Activated gamma-delta T cell treated with Interleukin-2 at 50 U/mL for 16 hours (primary cell): ENCODE measurements at places on chromosomes 4 and X.
A peak's percentile ranks its signal among the peaks of the same experiment; 100 is the strongest.

GRCh38 chrX:69046996-69047490, 118.2 kb downstream of the PJA1 start:
- DNase-seq: no peak

DNA sequence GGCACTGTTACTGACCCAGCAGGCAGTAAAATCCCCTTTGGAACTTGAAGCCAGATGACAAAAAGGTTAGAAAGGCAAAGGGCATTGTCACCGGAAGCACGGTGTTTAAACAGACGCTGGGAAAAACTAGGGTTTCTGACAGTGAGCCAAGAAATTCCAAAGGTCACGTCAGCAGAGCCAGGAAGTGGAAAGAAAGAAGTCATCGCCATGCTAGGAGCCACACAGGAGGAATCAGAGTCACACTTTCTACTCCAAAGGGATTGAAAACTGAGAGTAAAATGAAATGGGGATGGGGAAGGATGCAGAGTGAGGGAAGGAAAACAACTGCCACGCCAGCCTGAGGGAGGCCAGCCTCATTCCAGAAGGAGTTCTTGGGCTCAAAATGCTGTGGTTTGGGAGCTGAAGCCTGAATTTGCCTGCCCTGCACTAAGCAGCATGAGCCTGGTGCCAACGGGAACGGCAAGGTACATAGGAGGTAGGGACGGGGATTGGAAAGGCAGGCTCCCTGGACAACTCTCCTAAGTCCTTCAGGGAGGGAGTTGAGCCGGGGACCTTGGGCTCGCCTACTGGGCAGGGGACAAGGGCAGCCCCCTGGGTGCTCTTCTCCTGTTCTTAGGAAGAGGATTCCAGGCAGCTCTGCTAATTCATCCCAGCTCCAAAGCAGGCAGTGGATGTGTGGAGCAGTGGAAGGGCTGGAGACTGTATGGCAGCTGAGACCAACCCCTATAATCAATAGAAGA, 66.8 kb downstream of the SOWAHB start:
- DNase-seq: no peak

GRCh38 chr4:168411318-168412150, 68.8 kb downstream of the DDX60L start:
- no peak for DNase-seq

- no peak for DNase-seq
These were observed 182.8 kb downstream of the LARP7 start for GRCh38 chr4:112819729-112820128.

DNA sequence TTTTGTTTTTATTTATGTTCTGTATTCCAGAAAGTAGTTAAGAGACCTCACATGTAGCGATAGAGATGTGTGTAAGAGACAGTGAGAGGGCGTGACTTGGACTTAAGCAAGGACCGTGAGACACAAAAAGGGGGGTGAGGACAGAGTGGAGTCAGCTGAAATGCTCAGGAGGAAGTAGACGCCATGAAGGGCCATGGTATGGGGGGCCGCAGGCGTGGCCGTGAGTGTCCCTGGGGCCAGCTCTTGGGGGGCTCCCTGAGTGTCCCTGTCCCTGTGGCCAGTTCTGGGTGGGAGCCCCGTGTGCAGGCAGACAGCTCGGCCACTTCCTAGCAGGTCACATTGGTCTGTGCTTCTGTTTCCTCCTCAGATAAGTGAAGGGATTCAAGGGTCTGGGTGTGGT, 23.0 kb upstream of the MSANTD1 start:
- no peak for DNase-seq

GRCh38 chr4:141371206-141371605, 150.5 kb downstream of the ZNF330 start:
- no peak for DNase-seq

GRCh38 chrX:78321809-78322208, 5.6 kb downstream of the CYSLTR1 start:
- DNase-seq: peak; percentile 48

- DNase-seq: peak; percentile 58
These were observed at the start of gene RBMX2 for GRCh38 chrX:130401415-130402207. TSS of gene RBMX2 (plus strand) at chrX:130401987. CDS start at chrX:130402033, 46 bp downstream.

GRCh38 chrX:155070038-155070437, 898 bp downstream of the CMC4 start:
- DNase-seq: no peak

DNA sequence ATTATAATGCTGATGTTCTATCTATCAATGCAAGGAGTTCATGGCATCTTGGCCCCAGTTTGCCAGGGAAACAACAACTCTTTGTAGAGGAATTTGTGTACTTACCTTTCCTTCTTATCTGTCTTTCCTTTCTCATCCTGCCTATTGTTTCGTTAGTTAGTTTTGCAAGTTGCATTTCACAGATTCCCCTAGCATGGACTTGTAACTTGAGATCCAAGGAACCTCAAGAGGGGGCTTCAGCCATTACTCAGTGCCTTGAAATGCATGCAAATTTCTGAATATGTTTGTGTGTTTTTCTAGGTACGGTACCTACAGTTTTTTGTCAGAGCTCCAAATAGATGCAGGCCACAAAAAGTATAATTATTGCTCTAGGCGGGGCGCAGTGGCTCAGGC, 203.6 kb downstream of the LDB2 start:
- no peak for DNase-seq

DNA sequence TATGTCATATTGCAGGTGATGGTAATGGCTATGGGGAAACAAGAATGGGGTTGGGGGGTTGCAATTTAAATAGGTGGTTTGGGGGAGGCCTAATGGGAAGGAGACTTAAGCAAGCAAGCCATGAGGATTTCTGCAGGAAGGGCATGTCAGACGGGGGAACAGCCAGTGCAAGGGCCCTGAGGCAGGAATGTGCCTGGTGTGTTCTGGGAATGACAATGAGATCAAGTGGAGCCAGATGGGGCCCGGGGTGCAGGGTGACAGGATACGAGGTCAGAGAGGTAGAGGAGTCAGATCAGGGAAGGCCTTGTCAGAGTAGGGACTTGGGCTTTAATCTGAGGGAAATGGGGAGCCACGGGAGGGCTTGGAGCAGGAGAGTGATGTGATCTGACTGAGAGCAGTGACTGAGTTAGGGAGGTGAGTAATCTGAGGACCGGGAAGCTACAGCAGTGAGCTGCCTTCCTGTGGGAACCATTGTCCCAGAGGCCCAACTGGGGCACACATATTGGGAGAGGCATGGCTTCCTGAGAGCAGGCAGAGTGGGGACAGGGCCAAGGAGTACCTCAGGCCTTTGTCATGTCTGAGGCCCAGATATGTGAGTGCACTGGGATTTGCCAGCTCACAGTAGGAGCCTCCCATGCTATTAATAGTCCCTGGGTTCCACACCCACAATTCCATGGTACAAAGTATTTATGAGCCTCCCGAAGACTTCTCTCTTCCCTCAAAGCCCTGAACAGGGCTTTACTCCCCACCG, 139.8 kb downstream of the BCOR start:
- DNase-seq: no peak

GRCh38 chr4:3487861-3488260, 24.8 kb downstream of the DOK7 start:
- DNase-seq: no peak

GRCh38 chrX:153708415-153708814, 15.8 kb downstream of the BCAP31 start:
- no peak for DNase-seq

DNA sequence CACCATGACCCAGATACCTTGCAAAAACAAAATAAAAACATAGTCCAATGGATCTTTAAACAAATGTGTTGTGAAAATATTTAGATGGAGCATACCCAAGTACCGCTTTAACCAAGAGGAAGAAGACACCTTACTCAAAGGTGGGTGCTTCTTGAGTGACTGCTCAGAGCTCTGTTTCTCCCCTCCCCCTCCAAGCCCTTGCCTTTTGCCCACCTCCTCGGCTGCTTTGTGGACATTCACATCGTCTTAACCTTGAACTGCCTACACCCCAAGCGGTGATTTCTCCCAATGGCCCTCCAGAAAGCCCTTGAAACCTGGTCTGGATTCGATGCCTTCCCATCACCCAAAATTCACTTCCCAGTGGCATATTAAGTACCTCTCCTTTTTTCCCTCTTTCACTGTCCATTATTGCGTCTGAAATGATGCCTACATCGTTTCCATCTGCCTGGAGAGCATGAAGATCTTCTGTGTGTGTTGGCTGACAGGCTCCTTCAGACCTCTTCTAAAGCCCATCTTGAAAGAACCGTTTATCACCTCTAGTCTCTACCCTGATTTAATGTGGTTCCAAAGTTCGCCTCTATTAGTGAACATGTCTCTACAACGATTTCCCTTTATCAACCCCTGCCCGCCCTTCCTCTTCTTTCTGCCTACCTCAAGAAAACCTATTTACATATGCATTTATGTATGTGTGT, 968 bp downstream of the GPRIN3 start:
- no peak for DNase-seq

GRCh38 chr4:175509320-175509719, 302.7 kb downstream of the GPM6A start:
- DNase-seq: no peak

DNA sequence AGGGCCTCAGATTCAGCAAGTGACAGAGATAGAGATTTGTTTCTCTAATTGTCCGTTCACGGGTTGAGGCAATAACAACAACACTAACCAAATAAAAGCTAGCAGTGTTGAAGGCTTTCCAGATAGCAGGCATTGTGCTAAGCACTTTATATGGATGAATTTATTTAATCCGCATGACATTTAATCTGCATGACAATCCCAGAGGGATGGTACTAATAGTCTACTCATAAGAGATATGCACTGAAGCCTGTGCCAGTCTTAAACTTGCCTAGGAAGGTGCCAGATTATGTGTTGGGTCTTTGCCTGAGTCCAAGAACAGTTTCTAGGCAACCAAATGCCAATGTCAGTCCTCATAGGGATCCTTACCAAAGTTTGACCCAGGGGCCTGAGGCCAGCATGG, 37.7 kb upstream of the FAT1 start:
- no peak for DNase-seq

GRCh38 chr4:7598939-7599790, 164.4 kb upstream of the PSAPL1 start:
- no peak for DNase-seq

GRCh38 chr4:78764498-78764961, 11.6 kb upstream of the BMP2K start:
- DNase-seq: no peak

DNA sequence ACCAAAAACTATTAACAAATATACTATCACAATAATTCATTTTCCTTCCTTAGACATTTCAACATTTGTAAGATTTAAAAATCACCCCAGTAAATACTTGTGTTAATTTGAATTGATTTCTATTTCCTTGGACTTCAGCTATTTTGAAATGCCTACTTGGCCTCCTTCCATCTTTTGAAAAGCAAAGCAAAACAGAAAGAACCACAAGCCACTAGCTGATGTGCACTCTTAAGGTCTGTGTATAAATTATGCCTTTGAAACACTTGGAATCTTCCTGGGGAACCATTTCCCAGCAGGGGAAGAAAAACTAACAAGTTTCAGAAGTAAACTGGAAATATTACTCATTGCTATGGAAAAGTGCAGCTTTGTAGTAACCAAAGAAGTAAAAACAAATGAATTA, 139.8 kb downstream of the CLCN4 start:
- DNase-seq: no peak

- DNase-seq: no peak
These were observed 18.3 kb upstream of the SNCA start for GRCh38 chr4:89855236-89855635.

- no peak for DNase-seq
These were observed 197.7 kb downstream of the GRID2 start for GRCh38 chr4:92501456-92501855.

DNA sequence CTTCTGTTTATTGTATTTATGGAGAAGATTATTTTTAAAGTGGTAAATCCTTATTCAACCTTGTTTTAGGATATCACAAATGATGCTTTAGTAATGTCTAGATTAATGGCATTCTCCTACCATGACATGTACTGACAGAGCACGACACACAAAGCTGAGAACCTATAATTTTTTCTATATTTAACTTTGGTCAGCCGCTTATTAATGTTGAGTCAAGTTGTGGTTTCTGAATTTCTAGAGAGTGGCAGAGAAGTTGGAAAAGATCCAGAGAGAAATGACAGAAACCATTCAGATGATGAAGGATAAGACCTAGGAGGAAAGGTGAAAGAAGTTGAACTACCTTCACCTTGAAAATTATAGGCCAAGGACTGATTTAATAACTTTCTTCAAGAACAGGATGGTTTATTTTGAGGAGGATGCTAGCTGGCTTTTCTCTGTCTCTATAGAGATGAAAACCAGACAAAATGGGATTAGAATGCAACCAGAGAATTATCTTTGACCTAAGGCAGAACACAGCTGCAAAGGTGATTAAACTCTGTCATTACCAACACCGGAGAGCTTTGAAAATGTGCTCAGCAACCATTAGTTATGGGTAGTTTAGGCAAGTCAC, 62.6 kb upstream of the TSPAN5 start:
- DNase-seq: no peak

DNA sequence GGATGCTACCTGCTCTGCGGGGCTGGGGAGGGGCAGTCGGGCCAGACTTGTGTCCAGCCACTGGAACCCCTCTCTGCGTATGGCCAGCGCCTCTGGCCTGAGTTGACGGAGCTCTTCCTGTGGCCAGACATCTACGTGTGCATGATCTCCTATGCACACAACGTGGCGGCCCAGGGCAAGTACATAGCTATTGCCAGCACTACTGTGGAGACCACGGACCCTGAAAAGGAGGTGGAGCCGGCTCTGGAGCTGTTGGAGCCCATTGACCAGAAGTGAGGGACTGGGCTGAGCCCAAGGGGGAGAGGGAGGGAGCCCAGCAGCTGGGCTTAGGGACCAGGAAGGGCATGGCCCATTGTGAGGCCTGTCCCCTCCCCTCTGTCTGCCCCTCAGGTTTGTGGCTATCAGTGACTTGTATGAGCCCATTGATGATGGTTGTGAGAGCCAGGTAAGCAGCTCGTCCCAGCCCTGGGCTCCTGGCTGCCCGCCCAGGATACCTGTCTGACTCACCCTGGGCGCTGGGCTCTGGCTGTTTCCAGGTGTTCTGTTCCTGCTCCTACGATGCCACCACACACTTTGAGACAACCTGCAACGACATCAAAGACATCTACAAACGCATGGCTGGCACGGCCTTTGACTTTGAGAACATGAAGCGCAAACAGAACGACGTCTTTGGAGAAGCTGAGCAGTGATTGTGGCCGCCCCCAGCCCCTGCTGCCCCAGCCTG, 1.8 kb upstream of the FAM50A start:
- no peak for DNase-seq

- DNase-seq: no peak
These were observed 128.3 kb upstream of the MED14 start for GRCh38 chrX:40863671-40864070.

GRCh38 chrX:36364262-36364661, 444.7 kb downstream of the CFAP47 start:
- DNase-seq: no peak
